Fibroblast of pulmonary artery (primary cell): ENCODE measurements at places on chromosomes 11 and 22.
A peak's percentile ranks its signal among the peaks of the same experiment; 100 is the strongest.

- DNase-seq: peak; percentile 73
Measured at GRCh38 chr22:23225724-23226496, 45.6 kb downstream of the BCR start.

DNA sequence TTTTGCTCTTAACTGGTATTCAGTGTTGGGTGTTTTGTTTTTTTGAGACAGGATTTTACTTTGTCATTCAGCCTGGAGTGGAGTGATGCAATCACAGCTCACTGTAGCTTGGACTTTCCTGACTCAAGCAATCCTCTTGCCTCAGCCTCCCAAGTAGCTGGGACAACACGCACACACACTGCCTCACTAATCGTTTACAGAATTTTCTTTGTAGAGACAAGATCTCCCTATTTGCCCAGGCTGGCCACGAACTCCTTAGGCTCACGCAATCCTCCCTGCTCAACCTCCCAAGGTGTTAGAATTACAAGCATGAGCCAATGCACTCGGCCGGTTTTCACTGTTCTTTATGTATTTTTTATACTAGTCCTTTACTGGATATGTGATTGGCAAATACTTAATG lies 51.0 kb upstream of the IGLL5 start:
- peak; percentile 17 for DNase-seq

DNA sequence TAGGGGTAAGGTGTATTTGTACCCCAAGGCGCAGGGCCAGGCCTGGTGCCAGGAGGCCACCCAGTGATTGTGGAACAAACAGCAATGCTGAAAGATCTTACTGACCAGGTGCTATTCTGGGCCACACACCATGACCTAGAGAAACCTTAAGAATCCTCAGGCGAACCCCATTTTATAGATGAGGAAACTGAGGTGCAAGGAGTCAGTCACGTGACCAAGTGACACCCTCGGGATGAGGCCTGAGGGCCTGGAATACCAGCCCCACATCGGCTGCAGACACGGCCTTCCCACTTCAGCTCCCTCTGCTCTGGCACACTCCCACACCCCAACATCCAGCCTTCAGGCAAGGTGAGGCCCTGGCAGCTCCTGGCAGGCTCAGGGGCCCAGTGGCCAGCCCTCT lies 13.1 kb downstream of the CABP7 start:
- no peak for DNase-seq

DNA sequence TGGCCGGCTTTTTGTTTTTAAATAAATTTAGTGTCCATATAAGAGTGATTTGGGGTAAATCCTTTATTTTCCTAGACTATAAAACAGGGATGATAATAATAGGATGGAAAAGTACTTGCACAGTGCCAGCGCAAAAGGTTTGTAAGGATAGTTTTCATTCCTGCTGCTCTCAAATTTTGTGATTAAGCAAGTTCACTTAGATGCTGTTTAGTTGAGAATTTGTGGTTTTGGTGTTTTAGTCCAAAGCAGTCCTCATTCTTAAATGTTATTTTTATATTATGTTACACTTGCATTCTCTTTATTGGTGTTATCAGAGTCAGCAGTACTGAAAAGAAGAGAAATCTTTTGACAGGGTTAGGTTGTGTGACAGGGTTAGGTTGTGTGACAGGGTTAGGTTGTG lies 47.9 kb downstream of the PPP6R3 start:
- DNase-seq: no peak

DNA sequence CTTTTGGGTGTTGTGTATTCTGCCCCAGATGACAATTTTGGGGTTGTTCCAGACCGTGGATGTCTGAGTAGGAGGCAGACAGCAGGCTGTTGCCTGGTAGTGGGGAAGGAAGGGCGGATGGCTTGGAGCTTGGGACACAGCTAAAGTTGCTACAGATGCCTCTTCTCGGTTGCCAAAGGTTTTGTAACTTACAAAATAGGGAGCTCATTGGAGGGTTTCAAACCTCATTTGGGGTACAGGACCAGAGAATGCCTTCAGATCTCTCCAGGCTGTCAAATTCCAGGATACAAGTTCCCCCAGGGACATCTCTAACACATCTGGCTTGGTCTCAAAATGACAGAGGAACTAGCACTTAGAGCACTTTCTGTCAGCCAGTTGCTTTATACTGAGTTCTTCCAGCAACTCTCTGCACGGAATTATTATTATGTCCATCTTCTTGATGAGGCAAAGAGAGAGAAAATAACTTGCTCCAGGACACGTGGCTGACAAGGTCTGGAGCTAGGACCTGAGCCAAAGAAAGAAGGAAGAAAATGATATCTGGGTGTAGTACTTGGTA lies 56.0 kb downstream of the SLC1A2 start:
- DNase-seq: no peak

DNA sequence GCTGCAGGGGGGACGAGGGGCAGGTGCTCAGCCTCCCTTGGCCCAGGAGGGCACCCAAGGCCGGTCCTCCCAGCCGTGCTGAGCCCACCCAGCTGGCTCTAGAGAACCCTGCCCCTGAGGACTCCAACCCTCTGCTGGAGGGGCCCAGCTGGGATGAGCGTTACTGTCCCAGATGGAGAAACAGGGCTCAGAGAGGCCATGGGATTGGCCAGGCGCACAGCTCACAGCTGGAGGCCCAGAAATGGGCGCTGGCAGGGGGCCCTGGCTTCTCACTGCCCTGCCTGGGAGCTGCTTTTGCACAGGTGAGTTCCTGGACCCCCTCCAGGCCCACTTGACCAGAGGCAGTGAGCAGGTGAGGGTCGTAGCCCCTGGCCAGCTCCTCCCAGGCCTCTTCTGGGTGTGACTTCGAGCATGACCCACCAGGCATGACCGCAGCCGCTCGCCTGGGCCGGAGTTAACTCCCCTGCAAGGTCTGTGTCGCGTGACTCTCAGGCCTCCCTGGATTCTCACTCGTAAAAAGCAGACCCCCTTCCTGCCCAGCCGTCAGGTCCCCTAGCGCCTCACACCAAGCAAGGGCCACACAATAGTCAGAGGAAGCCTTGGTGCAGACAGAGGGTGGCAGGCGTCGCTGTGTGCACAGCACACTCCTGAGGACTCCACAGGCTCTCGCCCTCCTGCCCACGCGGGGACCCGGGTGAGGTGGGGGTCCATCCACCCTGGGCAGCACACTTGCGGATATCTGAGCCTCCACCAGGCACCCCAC lies 19.7 kb upstream of the IL17REL start:
- DNase-seq: no peak

- DNase-seq: no peak
Measured at GRCh38 chr11:83367745-83368144, 81.6 kb upstream of the CCDC90B start.

GRCh38 chr22:33823552-33823951 lies 96.7 kb downstream of the LARGE1 start:
- DNase-seq: peak; percentile 37
